ENCODE measurements at places on chromosomes 2 and 18. TPM values are rescaled to one million over a fixed set of nuclear protein-coding genes. Genes with fewer than 3 reads are reported as not detected.

DNA sequence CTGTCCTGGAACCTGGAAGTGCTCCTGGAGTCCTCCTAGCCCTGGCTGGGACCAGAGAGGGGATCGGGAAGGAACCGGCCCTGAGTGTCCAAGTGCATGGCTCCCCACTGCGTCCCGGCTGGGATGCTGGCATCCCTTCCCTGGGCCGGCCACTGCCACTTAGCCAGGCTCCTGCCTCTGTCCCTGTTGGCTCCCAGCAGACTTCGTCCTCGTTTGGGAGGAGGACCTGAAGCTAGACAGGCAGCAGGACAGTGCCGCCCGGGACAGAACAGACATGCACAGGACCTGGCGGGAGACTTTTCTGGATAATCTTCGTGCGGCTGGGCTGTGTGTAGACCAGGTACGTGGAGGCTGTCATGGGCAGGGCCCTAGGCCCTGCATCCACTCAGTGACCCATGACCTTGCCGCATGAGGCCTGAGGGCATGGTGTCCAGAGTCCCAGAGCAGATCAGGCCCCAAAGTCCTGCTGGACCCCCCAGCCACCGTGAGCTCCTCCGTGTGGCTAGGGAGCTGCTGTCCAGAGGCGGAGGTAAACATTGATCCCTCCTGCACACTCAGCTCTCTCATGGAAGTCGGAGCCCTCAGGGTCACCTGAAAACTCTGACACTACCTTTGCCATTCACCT lies 7.1 kb downstream of the ANO7 start:
- no peaks in the 10 kb centered on the region for H3K4me1 ChIP-seq
- no peaks in the 10 kb centered on the region for H3K27me3 ChIP-seq
- H3K4me3 ChIP-seq, result no peak overlapping the region
- no peak for DNase-seq
- H3K27ac ChIP-seq, result no peak overlapping the region

PCARE gene
- 0.34 TPM for polyA plus RNA-seq

- peaks cover 7% of the 10 kb centered on the region for H3K27me3 ChIP-seq
- no peak overlapping the region for H3K4me3 ChIP-seq
- peaks cover 11% of the 10 kb centered on the region for H3K4me1 ChIP-seq
- no peak for DNase-seq
- no peaks in the 10 kb centered on the region for H3K36me3 ChIP-seq
Observed at GRCh38 chr18:13617826-13618515, 108.4 kb downstream of the FAM210A start.

DNA sequence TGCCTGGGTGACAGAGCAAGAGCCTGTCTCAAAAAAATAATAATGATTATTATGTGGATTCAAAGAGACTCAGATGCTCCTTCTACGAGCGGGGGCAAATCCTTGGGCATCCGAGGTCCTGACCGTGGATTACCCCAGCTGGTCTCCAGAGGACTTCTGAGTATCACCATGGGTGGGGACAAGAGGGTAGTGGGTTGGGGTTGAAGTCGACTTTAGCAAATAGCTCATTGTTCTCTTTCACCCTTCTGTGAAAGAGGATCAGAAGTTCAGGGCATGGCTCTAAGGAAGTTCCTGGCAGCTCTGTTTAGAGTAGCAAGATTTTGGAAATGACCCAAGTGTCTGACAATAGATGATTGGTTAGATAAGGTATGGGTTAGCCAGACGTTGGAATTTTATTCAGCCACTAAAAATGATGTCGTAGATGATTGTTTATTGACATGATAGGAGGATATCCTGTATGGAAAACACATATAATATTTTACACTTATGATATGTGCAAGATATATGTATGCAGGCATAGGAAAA lies 59.0 kb upstream of the SPRED2 start:
- no peak overlapping the region for H3K27ac ChIP-seq
- H3K27me3 ChIP-seq, result peaks cover 23% of the 10 kb centered on the region

STK17B gene
- 2.6 TPM for polyA plus RNA-seq

- no peak for DNase-seq
- H3K4me1 ChIP-seq, result no peaks in the 10 kb centered on the region
- H3K36me3 ChIP-seq, result peaks cover 7% of the 10 kb centered on the region
- no peak overlapping the region for H3K4me3 ChIP-seq
- H3K27ac ChIP-seq, result no peak overlapping the region
Observed at GRCh38 chr18:79755496-79756142, 42.1 kb upstream of the KCNG2 start.

FOXI3 gene
- not detected for polyA plus RNA-seq
